ENCODE measurements at places on chromosomes 5 and 9.

- DNase-seq, result no peak
These were observed 146.5 kb upstream of the TLX3 start for GRCh38 chr5:171162596-171162995.

DNA sequence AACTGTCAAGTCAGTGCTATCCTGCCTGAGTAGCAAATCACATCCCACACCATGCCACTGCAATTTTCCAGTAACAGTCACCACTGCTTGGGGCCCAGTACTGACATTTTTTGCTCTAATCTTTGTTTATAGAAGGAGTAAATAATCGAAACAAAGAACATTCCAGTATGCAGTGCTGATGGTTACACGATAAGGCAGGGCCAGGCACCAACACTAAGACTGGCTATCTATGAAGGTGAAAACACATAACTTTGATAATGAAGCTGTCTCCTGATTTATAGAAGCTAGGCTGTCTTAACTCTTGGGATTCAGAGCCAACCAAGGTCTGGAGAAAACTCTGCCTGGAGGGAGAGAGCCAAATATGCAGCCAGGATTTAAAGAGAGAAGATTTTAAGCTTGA lies 365.3 kb downstream of the BNC2 start:
- DNase-seq, result no peak

GRCh38 chr9:126788046-126788445 lies 16.8 kb upstream of the ZBTB43 start:
- DNase-seq, result no peak

- no peak for DNase-seq
These were observed 218.0 kb downstream of the DCP2 start for GRCh38 chr5:113194591-113194990.

GRCh38 chr9:34139477-34140146 lies 13.1 kb upstream of the DCAF12 start:
- no peak for DNase-seq

DNA sequence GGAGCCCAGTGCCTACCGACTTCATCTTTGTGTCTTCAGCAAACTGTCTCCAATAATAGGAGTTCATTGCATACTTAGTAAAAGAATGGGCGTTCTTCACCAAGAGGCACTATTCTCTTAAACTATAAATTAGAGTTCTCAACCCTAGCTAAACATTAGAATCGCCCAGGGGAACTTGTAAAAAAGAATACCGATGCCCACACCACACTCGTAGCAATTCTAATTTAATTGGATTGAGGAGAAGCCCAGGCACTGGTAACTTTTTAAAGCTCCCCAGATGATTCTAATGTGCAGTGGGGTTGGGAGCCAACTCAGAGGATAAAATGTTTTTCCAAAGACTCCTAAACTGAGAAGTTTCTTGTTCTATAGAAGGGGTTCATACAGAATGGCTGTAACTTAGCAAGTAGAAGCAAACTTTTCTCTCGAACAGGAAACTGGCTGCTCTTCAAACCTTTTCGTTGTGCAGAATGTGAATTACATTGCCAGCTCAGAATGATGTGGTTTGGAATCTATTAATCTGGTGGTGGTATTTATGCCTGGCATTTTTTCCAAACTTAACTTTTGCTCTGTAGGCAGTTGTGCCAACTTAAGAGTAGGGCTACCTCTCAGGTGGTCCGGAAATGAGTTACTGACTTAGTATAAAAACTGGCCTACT lies 26.4 kb upstream of the NFIB start:
- DNase-seq, result no peak

- no peak for DNase-seq
These were observed 381 bp downstream of the NR2F1 start for GRCh38 chr5:93583439-93583767.

DNA sequence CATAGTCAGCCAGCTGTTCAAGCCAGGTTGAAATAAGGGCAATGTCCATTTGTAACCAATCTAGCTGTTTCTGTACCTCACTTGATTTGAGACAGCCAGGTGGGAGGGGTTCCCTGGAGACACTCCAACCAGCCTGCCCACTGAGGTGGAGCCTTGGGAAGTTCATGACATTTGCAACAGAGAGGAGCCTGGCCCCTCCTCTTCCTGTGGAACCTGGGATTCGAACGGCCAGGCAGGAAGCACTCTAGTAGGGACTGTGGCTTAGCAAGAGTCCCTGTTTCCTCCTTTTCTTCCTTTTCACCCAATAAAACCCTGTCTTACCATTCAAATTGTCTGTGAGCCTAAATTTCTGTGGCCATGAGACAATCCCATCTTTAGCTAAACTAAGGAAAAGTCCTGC lies 312.3 kb upstream of the NMUR2 start:
- no peak for DNase-seq

DNA sequence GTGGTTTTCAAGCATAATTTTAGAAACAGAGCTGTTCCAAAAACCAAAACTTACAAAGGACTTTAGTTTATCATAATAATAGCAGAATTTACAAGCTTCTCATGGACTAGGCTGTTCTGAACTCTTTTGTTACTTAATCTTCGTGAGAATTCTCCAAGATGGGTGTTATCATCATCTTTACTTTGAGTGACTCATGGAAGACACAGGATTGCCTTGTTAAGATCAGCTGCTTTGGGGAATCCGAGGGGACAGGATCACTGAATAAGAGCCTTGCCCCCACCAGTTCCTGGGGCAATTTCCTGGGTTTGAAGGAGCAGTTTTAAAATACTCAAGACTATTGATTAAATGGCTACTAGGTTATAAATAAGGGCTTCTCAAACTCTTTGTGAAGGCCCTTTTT lies 80.5 kb downstream of the CFAP90 start:
- no peak for DNase-seq

DNA sequence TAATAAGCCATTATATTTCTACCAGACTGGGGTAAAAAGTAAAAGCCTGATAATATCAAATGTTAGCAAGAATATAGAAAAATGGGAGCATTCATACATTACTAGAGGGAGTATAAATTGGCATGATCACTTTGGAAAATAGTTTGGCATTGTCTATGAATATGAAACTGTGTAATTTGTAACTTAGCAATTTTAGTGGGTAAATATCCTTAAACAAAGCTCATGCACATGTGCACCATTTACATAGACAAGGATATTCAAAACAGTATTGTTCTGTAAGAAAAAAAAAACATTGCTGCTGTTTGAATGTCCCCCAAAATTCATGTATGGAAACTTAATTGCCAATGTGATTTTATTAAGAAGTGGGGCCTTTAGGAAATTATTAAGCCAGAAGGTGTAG lies 166.4 kb upstream of the SLC27A6 start:
- DNase-seq, result no peak

GRCh38 chr9:98323831-98324135 lies 68.3 kb upstream of the TBC1D2 start:
- no peak for DNase-seq

DNA sequence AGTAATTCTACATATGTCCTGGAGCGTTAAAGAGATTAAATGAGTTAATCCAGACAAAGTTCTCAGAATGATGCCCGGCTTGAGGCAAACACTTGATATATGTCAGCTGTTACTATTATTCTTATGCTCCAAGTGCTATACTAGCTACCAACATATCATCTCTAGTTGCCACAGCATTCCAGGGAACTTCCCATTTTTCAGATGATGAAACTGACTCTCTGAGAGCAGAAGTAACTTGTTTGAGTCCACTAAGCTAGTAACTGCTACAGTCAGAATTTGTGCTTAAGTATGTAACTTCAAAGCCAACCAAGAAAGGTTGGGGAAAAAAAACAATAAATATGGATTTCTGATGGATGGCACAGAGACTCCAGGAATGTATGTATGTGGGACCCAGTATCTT lies 98.1 kb downstream of the CDK5RAP2 start:
- DNase-seq, result no peak

- no peak for DNase-seq
These were observed 9.7 kb downstream of the WNK2 start for GRCh38 chr9:93193388-93194220.

DNA sequence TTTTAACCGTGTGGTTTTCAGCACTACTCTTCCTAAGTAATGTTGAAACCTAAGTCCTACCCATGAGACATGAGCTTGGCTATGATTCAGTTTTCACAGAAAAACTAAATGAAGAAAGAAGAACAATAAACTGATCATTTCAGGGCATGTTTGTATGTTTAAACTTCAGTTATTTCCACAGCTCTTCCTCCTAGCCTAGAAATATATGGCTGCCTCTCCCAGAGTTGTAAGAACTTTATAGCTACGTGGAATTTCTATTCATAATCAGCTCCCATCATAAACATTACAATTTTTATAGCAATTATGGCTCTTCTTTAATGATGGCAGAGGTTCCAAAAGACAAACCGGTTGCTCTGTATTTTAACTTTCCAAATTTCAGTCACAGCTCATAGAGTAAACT lies 314.7 kb upstream of the ADAMTSL1 start:
- no peak for DNase-seq

DNA sequence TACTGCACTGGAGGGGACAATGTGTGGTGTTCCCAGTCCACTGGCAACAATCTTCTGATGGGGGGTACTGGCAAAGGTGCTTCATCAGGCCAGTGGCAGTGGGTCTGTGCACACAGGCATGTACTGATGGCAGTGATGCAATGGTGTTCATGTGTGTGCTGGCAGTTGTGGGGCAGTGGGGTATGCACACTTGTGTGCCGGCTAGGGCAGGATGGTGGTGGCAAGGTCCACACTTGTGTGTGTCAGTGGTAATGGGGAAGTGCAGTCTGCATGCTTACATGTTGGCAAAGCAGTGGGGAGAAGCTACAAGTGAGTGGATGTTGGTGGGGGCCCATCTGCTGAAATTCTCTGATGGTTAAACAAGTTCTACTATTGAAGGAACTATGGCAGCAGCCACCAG lies 504.6 kb upstream of the ZNF462 start:
- no peak for DNase-seq

- no peak for DNase-seq
These were observed 155.7 kb upstream of the RIOK2 start for GRCh38 chr5:97338729-97339128.

DNA sequence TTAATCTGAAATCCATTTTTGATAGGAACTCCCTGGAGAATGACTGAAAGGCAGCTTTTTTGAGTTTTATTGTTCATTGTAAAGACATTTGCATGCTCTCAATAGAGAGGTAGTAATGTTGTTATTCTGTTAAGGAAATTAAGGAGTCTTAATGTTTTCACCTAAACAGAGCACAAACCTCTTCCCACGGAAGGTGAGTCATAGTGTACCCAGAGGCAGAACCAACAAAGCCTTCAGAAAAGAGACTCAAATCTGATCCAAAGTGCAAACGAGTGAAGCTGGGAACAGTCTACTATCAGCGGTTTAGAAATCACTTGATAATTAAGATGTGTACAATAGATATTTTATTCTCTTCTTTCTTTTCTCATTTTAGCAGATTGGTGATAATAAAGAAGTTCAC lies 470.5 kb downstream of the PLK2 start:
- no peak for DNase-seq

- DNase-seq, result no peak
These were observed 58.1 kb upstream of the SLC30A5 start for GRCh38 chr5:69035665-69036064.

GRCh38 chr5:1778138-1779020 lies 21.3 kb downstream of the MRPL36 start:
- DNase-seq, result no peak

- no peak for DNase-seq
These were observed 95.5 kb downstream of the PDE8B start for GRCh38 chr5:77305956-77306355.

- DNase-seq, result no peak
These were observed 124.8 kb upstream of the PTCH1 start for GRCh38 chr9:95641586-95641985.

DNA sequence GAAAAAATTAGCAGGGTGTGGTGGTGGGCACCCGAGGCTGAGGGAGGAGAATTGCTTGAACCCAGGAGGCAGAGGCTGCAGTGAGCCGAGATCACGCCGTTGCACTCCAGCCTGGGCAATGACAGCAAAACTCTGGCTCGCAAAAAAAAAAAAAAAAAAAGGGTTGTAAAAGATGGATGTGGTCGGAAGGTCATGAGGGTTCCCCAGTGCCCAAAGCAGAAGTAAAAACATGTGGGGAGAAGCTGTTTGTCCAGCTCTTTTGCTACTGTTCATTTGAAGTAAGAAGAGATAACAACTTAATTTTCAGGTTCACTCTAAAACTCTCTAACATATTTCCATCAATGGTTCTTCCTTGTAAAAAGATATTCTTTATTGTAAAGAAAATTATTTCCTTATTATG lies 57.1 kb upstream of the GOLPH3 start:
- DNase-seq, result no peak

- DNase-seq, result no peak
These were observed 566.0 kb downstream of the CAAP1 start for GRCh38 chr9:26326563-26326962.

DNA sequence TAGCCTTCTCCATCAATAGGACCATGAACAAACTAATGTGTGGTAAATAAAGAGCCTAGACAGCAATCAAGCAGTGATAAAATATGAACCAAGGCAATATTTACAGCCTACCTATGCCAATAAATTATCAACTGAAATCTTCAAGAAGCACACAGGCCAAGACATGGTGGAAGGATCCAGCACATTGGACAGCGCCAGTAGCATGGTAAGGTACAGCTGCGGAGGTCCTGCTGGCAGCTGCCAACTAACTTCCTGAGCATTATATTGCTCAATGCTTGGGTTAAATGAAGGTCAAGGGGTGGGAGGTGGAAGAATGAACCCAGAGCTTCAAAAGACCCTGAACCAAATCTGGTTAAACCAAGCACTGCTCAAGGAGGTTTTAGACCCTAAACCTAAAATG lies 16.5 kb upstream of the SPDL1 start:
- DNase-seq, result no peak

All from GOT3 (cell line).